ENCODE measurements at places on chromosomes 12 and 14.

GRCh38 chr12:118377021-118377883, 897 bp downstream of the SUDS3 start:
- no peak for DNase-seq

DNA sequence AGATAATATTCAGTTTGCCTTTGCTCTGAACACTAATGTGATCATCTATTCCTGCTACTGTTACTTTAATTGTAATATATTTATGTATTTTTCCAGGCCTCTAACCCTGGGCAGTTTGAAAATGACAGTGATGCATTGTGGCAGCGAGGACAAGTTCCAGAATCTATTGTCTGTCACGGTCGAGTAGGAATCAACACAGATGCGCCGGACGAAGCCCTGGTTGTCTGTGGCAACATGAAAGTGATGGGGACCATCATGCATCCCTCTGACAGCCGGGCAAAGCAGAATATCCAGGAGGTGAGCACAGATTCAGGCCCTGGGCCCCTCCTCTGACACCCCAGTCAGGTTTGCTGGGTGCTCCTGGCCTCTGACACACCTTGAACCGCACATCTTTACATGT, 78.5 kb downstream of the MYRFL start:
- DNase-seq: no peak

GRCh38 chr14:67971627-67972625, 152.3 kb downstream of the RAD51B start:
- no peak for DNase-seq

DNA sequence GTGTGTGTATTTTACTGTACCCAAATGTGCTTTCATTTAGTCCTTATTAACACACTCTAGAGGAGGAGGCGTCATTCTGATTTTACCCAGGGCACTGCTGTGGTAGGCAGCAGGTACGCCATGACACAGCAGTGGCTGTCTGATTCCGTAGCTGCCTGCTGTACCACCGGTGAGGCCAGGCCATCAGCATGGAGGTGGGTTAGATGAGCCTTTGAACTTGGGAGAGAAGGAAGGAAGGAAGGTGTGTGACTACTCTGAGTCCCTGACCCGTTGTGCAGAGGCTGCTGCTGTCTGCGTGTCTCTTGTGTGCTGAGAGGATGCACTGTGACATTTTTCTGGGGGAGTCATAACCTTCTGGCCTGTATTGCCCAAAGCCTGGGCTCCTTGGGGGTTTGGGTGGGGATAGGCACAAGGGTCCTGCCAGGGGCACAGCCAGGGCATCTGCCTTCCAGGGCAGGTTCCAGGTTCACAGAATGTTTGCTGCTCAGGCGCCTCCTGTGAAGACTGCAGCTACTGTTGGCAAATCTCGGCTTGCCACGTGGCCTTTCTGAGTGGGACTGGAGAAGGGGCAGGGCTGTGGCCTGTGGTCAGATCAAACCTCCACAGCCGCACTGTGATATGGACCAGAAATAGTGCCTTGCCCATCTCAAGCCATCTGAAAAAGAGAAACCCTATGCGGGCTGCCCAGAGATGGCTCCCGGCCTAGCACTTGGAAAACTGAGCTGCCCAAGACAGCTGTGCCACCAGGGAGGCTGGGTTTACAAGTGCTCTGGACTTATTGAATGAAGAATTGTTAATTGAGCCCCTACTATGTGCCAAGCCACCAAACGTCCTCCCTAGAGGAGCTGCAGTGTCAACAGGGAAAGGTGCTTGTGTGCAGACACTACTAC, 47.1 kb downstream of the MLXIP start:
- no peak for DNase-seq

GRCh38 chr12:105064564-105065178, 19.6 kb downstream of the ALDH1L2 start:
- DNase-seq: no peak

- no peak for DNase-seq
Measured at GRCh38 chr12:121611306-121611705, 15.0 kb upstream of the ORAI1 start.

DNA sequence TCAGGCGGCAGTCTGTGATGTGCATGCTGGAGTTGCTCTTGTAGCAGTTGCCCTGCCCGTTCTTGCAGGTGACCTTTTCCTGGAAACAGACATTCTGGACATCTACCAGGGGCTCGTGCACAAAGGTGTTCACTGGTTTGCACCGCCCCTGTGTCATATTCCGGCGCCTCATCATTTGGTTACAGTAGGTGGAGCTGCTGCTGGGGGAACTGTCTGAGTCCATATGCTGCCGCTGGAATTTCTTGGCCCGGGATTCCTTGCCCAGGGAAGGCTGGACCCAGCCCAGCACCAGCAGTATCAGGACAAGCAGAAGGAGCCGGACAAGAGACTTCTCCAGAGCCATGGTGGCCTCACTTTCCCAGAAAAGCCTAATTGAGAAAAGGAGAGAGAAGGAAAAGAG, 918 bp downstream of the RNASE1 start:
- DNase-seq: no peak

GRCh38 chr14:75720116-75720515, 59.1 kb downstream of the TTLL5 start:
- DNase-seq: no peak

GRCh38 chr14:47276931-47277330, 398.5 kb downstream of the MDGA2 start:
- no peak for DNase-seq

All from substantia nigra (tissue), 51 donors.